Activated T-helper 2 cell treated with anti-CD3 and anti-CD28 coated beads, Interferon-gamma antibody, Interleukin-2, Interleukin-4, amounts not matched to agents 10 μg/mL and 5 μg/mL and 100 μg/mL, durations not matched to agents 14 hours and 24 hours and 36 hours (primary cell): ENCODE measurements at places on chromosomes 11 and 22.
A peak's percentile ranks its signal among the peaks of the same experiment; 100 is the strongest.

DNA sequence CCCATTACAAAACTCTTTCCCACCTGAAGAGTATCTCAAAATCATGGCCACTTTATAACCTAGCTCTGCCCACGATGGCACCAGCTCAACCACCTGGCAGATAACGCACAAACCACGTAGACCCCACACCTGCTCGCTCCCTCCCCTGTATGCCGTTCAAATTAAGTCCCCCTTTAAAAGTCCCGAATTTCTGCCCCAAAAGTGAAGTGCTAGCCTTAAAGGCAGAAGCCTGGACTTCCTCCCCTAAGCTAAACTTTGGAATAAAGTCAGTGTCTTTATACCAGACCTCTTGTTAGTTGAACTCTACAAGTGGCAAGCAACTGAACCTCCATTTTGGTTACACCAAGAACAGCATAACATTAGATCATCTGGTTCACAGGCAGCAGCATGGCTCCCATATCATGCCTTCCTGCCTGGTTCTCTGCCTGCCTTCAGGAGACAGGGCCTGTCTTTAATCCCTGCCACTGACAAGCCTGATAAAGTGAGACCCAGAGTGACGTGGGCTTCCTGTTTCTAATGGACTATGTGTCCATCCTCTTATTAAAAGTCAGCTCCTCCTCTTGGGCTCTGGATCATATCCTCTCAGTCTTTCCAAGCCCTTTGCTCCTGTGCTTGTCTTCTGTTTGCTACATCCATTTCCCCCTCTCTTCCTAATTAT, 32.6 kb upstream of the NNMT start:
- no peak overlapping the region for H3K4me3 ChIP-seq
- H3K4me1 ChIP-seq, result no peaks in the 10 kb centered on the region
- no peaks in the 10 kb centered on the region for H3K36me3 ChIP-seq
- no peak overlapping the region for H3K27ac ChIP-seq
- H3K27me3 ChIP-seq, result peaks cover 7% of the 10 kb centered on the region
- no peak for DNase-seq

DNA sequence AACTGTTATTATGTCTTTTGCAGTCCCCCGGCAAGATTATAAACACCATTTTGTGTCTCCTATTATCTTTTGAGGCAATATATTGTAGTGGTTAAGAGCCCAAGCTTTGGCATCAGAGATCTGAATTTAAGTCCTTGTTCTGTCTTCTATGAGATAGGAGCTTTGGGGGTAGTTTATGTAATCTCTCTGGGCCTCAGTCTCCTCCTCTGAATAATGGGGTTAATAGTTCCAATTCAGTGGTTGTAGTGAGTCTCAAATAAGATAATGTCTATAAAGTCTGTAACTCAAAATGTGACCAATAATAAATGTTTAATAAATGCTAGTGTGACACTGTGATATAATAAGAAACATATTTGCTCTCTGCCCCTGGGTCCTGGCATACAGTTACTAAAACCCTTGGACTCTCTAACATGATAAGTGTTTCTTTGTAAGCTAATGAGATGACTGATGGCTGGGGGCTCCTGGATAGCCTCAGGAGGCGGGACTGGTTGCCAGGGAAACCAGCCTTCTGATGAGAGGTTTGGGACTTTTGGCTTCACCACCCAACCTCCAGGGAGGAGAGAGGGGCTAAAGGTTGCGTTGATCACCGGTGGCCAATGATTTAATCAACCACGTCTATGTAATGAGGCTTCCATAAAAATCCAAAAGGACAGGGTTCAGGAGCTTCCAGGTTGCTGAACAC, 183.4 kb upstream of the MTMR2 start:
- no peak overlapping the region for H3K4me3 ChIP-seq
- no peak for DNase-seq
- H3K27ac ChIP-seq, result no peak overlapping the region
- H3K27me3 ChIP-seq, result no peaks in the 10 kb centered on the region
- peaks cover 24% of the 10 kb centered on the region for H3K4me1 ChIP-seq

- no peak overlapping the region for H3K4me3 ChIP-seq
- H3K36me3 ChIP-seq, result no peaks in the 10 kb centered on the region
These were observed 10.9 kb downstream of the SMC1B start for GRCh38 chr22:45402466-45402985.

- H3K4me3 ChIP-seq, result no peak overlapping the region
- no peak overlapping the region for H3K27ac ChIP-seq
- H3K4me1 ChIP-seq, result peaks cover 14% of the 10 kb centered on the region
- peaks cover 8% of the 10 kb centered on the region for H3K36me3 ChIP-seq
- DNase-seq, result no peak
- H3K27me3 ChIP-seq, result peaks cover 20% of the 10 kb centered on the region
These were observed 7.7 kb downstream of the UBASH3B start for GRCh38 chr11:122663056-122663740.

DNA sequence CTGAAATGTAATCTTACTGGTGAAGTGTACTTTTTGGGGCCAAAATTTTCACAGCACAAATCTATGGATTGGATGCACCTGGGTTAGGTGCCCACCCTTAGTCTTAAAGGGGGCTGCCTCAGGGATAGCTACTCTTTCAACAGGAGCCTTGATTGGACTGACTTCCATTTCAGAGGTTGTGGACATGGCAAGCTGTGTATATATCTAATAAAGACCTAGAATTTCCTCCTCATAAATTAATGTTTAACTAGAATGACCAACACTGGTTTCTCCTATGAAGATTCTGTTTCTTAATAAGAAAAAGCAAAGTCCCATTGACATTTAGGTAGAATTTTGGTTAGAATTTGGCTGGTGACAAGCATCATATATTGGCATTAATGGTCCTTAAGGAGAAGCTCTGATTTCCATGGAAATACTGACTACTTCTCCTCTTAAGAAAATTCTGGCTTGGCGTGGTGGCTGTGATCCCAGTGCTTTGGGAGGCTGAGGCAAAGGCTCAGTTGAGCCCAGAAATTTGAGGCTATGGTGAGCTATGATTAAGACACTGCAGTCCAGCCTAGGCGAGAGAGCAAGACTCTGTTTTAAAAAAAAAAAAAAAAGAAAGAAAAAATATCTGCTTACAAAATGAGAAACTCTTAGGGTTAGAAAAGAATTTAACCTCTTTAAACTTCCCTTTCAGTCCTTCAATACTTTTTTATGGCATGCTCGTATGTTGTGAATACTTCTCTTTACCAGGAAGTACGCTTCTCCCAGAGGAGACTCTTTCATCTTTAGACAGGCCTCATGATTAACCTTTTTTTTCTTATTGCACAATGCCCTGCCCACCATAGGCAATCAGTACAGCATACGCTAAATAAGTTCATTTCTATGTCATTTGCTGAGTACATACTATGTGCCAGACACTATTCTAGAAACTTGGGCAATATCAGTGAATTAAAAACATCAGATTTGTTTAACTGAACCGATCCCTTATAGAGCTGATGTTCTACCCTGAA, 77.2 kb downstream of the PRR5L start:
- H3K36me3 ChIP-seq, result peaks cover 7% of the 10 kb centered on the region
- H3K27me3 ChIP-seq, result peaks cover 59% of the 10 kb centered on the region
- no peak for DNase-seq
- H3K27ac ChIP-seq, result no peak overlapping the region
- H3K4me1 ChIP-seq, result peaks cover 21% of the 10 kb centered on the region
- no peak overlapping the region for H3K4me3 ChIP-seq

GRCh38 chr11:126756421-126756820, 244.1 kb downstream of the KIRREL3 start:
- H3K27me3 ChIP-seq, result no peaks in the 10 kb centered on the region
- no peaks in the 10 kb centered on the region for H3K36me3 ChIP-seq
- H3K4me3 ChIP-seq, result no peak overlapping the region
- H3K4me1 ChIP-seq, result no peaks in the 10 kb centered on the region
- DNase-seq, result no peak

DNA sequence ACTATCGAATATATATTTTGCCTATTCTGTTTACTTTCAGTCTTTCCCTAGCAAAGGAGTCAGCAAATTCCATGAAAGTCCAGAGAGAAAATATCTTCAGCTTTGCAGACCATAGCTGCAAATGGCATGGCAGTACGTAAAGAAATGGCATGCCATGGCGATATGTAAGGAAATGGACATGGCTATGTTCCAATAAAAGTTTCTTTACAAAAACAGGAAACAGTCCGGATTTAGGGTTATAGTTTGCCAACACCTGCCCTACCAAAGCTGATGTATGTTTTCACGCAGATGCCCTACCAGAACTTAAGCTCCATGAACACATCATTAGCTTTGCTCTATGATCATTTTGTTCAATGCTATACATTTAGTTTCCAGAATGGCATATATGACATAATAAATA, 19.5 kb downstream of the KIAA0930 start:
- H3K4me3 ChIP-seq, result no peak overlapping the region
- no peaks in the 10 kb centered on the region for H3K36me3 ChIP-seq
- DNase-seq, result no peak
- H3K27me3 ChIP-seq, result no peaks in the 10 kb centered on the region
- H3K27ac ChIP-seq, result no peak overlapping the region

DNA sequence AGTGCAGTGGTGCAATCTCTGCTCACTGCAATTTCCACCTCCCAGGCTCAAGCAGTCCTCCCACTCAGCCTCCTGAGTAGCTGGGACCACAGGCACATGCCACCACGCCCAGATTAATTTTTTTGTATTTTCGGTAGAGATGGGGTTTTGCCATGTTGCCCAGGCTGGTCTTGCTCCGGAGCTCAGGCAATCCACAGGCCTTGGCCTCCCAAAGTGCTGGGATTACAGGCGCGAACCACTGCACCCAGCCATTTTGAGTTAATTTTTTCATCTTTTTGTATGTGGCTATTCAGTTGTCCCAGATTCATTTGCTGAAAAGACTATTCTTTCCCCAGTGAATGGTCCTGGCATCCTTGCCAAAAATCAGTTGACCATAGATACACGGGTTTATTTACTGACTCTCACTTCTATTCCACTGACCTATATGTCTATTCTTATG, 63.6 kb downstream of the MAPK1 start:
- no peaks in the 10 kb centered on the region for H3K27me3 ChIP-seq
- peaks cover 21% of the 10 kb centered on the region for H3K4me1 ChIP-seq
- H3K27ac ChIP-seq, result no peak overlapping the region
- no peak overlapping the region for H3K4me3 ChIP-seq

GRCh38 chr11:114678125-114679036, at the start of gene NXPE2:
Gene NXPE2 (plus strand): TSS chr11:114678527. CDS start chr11:114678576, 49 bp downstream.
- H3K4me1 ChIP-seq, result no peaks in the 10 kb centered on the region
- no peaks in the 10 kb centered on the region for H3K27me3 ChIP-seq
- H3K4me3 ChIP-seq, result no peak within 1 kb of the TSS

DNA sequence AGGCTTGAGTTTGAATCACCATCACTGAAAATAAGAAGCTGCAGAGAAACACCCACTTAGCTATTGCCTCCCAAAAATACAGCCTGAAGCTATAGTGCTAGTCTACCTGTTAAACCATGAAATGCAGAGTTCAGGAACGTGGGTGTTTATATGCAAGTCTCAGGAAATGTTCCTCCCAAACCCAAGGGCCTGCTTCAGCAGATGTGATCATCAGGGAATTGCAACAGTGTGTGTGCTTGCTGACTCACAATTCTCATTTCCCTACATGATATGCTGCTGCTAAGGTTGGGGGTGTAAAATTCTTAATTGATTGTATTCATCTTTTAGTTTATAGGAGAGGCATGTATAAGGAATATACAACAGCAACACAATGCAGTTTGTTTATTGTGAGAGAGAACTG, 49.6 kb downstream of the NUP98 start:
- no peak for DNase-seq
- H3K27me3 ChIP-seq, result no peaks in the 10 kb centered on the region
- no peak overlapping the region for H3K4me3 ChIP-seq
- H3K36me3 ChIP-seq, result peaks cover 58% of the 10 kb centered on the region
- H3K27ac ChIP-seq, result no peak overlapping the region
- H3K4me1 ChIP-seq, result peaks cover 5% of the 10 kb centered on the region

DNA sequence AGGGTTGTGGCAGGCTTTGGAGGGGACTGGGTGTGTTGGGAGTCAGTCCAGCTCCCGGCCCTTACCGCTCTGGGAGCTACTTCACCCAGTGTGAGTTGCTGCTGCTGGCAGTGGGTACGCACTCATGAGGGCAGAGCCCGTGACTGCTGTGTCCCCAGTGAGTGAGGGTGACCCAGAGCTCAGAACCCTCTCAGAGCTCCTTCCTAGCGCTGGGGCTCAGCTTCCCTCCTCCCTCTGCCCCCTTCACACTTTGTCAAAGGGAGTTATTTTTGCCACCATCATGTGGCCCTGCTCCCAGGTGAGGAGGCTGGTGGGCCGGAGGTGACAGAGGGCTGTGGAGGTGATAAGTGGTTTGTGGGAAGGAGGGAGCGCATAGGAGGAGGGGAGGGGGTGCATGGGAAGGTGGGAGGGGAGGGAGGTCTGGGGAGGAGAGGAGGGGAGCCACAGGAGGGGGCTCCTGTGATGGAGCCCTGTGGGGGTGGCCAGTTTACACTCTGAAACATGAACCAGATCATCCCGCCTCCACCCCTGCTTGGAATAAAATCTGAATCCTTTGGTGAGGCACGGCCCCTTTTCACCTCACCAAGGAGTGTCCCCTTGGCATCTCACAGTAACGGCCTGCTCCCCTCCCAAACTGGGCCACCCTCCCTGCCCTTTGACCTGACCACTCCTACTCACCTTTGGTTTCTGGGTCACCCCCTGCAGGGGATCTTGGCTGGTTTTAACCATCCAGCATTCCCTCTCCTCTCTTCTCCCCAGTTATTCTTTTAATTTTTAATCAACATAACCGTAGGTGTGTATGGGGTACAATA, 9.9 kb downstream of the NDUFV1 start:
- peaks cover 20% of the 10 kb centered on the region for H3K4me1 ChIP-seq
- H3K36me3 ChIP-seq, result peaks cover 13% of the 10 kb centered on the region
- no peak overlapping the region for H3K4me3 ChIP-seq
- H3K27ac ChIP-seq, result peak overlapping the region; percentile 18
- H3K27me3 ChIP-seq, result no peaks in the 10 kb centered on the region
- DNase-seq, result no peak
